ENCODE measurements at places on chromosomes 5 and 9.
A peak's percentile ranks its signal among the peaks of the same experiment; 100 is the strongest.

- DNase-seq: no peak
These were observed 68.3 kb downstream of the HTR4 start for GRCh38 chr5:148585988-148586387.

DNA sequence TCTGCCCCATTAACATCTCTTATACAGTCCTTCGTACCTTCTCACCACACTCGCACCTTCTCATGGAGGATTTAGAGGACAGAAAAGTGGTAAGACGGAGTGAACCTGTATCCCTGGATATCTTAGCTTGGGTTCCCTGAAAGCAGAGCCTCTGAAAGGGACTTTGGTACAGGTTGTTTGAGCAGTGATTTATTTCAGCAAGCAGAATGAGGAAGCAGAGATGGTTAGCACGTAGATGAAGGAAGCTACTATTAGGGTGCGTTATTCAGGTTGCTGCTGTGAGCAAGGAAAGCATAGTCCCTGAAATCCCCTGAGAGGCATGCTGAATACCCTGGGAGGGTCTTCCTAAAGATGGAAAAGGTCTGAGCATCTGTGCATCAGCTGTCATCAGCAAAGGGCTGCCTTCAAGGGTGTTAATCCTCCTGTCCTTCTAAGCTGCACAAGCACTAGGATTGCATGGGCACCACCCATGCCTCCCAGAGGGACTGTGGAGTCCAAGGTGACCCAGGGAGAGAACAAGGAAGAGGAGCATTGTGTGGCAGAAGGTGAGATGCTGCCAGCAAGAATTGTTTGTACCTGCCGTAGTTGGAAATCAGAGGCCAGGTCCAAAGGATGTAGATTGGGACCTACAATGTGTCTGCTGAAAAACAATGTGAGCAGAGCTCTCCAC, 273.7 kb downstream of the RASEF start:
- DNase-seq: no peak

GRCh38 chr5:143231973-143232812, 171.3 kb downstream of the NR3C1 start:
- no peak for DNase-seq

DNA sequence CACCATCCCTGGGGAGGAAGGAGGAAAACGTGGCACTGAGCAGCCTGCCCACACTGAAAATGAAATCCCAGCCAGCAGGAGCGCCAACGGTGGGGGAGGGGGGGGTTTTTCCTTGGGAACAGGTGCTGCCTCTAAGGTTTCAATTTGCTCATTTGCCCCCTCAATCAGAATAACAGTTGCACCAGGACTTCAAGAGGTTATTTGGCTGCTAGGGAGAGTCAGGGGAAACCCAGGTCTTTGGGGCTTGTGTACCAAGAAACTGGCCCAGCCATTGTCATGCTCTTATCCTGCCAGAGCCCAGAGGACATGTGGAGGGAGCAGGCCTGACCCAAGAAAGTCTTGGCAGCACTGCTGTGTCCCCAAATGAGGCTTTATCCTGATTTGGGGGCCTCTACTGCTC, 66.5 kb downstream of the NDFIP1 start:
- DNase-seq: no peak

- peak; percentile 87 for DNase-seq
These were observed 103.5 kb upstream of the NR3C1 start for GRCh38 chr5:143506836-143507552.

DNA sequence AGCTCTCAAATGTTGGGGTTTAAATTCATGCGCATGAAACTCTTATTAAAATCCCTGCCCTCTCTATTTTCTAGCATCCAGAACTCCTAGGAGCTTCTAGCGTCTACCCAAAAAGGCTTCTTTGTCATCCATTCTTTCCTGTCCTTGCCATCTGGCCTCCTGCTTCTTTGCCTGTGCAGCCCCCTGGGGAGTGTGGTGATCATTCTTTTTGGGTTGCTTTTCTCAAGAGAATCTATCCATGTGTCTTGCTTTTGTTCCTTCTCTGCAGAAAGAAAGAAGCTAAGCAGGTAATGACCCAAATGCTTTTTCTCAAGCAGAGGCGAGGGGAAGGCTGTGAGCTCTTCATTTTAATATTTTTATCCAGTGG, 26.6 kb downstream of the SKP2 start:
- no peak for DNase-seq

- no peak for DNase-seq
These were observed 368 bp upstream of the FRMPD1 start for GRCh38 chr9:37650299-37650872.

DNA sequence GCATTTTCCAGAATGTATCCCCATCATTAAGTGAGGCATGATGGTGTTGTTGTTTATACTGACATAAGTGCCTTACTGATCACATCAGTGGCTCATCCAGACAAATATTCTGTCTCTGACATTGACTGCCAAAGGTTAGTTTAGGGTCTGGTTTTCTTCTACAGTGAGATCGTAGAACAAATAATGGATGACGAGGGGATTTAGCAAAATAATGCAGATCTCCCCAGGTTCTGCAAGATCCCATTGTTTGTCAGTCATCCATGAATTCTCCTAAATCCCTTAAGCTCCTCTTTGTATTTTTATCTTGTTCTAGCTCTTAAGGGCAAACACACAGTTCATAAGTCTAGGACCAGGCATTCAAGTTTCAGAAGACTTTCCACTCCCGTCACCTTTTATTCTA, 93.1 kb upstream of the DHFR start:
- DNase-seq: no peak

GRCh38 chr9:588981-589380, 252.5 kb upstream of the DMRT1 start:
- no peak for DNase-seq

- DNase-seq: peak; percentile 30
These were observed 1.2 kb downstream of the ST8SIA4 start for GRCh38 chr5:100901821-100902341.

DNA sequence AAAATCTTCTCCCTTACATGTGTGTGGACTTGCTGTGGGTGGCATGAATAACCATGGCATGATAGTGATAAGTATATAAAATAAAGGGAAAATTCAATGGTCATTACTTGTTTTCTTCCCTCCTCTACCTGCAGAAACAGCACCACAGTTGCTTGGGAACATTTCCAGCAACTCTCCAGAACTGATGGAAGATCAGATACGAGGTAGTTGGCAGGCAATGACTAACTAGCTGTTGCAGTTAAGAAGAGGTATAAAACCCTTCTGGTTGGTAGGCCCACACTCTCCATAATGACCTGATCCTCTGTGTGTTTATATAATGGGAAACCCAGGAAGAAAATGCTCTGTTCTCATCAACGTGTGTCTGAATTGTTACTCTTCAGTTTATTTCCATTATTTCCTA, 185.9 kb downstream of the SYK start:
- no peak for DNase-seq

- peak; percentile 47 for DNase-seq
These were observed 249.3 kb downstream of the DNAH5 start for GRCh38 chr5:13695076-13695712.

DNA sequence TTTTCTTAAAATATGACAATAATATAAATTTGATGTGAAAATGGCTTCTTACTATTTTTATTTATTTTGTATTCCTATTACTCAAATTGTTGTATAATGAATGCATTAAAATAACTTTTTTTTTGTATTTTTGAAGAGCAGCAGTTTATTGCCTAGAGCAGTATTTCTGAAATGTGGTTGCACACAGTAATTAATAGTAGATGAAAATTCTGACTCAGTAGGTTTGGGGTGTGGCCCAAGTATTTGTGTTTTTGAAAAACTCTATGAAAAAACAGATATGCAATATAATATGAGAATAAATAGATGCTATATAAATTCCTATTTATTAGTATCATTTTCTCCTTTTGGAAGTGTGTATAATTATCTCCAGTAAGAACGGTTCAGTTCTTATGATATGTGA, 2225.3 kb upstream of the C9orf72 start:
- DNase-seq: no peak

GRCh38 chr9:125522328-125522725, 184.7 kb downstream of the MAPKAP1 start:
- DNase-seq: peak; percentile 8

DNA sequence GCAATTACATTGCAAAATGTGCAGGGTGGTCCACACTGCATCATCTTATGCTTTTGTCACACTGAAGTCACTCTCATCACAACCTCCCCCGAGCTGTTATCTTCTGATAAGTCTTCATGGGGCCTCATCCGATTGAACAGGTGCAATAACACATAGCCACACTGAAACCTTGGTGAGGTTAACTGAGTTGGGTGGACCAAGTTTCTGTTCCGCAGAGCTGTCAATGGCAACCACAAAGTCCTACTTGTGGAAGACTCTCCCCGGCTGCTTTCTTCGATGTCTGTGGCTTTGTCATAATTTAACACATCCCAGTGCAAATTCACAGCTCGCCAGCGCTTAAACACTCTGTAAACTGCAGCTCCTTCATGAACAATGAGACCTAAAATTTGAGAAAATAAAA, 112.2 kb downstream of the MARCHF11 start:
- DNase-seq: no peak

DNA sequence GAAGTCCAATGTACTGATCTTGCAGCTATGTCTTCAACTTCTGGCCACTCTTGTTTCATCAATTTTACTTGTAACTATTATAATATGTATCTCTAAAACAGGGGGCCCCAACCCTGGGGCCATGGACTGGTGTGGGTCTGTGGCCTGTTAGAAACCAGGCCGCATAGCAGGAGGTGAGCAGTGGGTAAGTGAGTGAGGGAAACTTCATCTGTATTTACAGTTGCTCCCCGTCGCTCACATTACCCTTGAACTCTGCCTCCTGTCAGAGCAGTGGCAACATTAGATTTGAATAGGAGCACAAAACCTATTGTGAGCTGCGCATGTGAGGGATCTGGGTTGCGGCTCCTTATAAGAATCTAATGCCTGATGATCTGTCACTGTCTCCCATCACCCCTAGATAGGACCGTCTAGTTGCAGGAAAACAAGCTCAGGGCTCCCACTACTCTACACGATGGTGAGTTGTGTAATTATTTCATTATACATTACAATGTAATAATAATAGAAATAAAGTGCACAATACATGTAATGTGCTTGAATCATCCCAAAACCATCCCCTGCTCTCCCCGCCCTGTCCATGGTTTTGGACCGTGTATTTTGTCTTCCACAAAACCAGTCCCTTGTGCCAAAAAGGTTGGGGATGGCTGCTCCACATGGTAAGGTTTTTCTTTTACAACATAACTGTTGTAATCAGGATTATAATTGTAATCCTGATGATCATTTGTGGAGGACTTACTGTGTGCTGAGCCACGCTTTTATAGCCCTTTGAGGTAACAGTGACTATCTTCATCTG, 26.9 kb upstream of the SH3PXD2B start:
- DNase-seq: no peak

GRCh38 chr9:129383019-129383560, 205.0 kb upstream of the IER5L start:
- DNase-seq: no peak

DNA sequence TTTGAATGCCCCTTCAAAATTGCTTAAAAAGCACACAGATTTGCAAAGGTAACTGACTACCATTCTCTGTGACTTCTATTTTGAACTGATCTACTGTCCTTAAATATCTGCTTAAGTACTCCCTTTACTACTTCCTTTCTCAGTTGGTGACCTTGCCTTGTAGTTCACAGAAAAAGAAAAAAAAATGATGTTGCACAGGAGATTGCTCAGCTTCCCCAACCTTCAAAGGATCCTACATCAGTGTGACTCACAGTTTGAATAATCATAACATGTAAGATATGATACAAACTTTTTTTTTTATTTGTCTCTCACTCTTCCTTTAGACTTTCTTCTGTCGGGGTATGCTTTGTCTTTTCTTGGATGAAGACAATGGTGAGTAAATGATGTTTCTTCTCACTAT, 1029.6 kb downstream of the CDH12 start:
- DNase-seq: no peak

DNA sequence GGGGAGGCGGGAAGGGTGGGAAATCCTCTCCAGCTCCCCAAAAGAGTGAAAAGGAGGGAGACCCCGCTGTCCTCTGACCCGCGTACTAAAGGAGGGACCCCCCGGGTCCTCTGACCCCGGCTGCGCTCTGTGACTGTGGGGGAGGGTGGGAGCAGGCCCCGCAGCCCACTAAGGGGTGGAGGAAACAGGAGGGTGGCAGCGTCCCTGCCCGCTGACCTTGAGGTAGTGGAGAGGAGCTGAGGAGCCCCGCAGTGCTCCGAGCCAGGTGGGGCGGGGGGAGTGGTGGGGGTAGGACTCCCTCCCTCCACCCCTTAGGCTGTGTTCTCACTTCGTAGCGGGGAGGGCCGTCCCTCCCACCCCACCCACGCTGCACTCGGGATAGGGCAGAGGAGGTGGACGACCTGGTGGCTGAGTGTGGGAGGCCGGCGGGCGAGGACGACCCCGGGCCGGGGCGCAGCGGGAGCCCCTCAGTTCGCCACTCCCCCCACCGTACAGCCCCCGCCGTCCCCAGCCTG, 449 bp upstream of the ADCY2 start:
- no peak for DNase-seq

DNA sequence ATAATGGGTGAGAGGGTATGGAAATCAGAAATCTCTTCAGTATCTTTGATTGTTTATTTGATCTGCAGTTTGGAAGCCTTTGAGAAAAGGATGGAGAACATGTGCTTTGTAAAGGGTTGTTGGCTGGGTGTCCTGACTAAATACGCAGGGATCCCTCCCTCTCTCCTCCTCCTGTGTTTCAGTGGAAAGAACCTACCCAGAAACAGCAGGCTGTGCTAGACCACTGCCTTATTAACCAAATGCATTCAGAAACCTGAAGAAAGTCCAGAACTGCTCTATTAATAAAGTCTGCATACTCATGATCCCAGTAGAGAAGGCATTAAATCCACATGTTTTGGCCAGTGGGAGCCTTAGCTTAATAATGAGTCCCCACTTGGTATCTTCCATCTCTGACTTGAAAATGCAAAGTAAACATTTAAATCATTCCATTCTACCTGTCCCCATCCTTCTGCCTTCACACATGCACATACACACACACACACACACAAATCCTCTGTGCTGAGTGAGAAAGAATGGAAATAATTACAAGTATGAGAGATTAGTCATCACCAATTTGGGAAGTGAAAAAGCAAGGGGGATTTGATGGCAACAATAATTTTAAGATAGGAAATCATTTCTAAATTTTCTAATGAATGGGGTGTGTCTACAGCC, 10.0 kb upstream of the LECT2 start:
- DNase-seq: no peak

DNA sequence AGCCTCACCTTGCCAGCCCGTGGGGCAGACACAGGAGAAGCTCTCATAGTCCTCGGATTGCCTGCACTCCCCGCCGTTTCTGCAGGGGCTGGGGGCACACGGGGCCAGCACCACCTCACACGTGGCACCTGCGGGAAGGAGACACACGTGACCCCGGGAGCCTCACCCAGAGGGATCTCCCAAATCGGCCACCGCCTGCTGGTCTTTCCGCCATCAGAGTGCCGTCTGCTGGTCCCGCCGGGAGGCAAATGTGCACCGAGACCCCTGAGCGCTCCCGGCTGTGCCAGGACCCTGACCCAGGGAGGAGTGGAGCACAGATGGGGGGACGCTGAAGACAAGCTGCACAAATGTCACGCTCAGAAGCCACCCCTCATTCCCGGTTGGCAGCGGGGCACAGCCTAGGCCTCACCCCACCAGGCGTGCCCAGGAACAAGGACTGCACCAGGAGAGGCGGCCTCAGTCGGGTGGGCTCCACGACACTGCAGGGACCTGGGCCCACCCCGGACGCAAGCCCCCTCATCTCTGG, 28.4 kb upstream of the SEC16A start:
- no peak for DNase-seq

- no peak for DNase-seq
These were observed 115.2 kb downstream of the CWC27 start for GRCh38 chr5:64883912-64884311.

- no peak for DNase-seq
These were observed 59.8 kb upstream of the COX7C start for GRCh38 chr5:86557920-86558319.

- peak; percentile 91 for DNase-seq
These were observed 76.0 kb downstream of the FCHO2 start for GRCh38 chr5:73031839-73032238.

GRCh38 chr9:92476962-92477361, 5.3 kb downstream of the ASPN start:
- no peak for DNase-seq
